ENCODE measurements at places on chromosomes 13 and 19.
A peak's percentile ranks its signal among the peaks of the same experiment; 100 is the strongest.

DNA sequence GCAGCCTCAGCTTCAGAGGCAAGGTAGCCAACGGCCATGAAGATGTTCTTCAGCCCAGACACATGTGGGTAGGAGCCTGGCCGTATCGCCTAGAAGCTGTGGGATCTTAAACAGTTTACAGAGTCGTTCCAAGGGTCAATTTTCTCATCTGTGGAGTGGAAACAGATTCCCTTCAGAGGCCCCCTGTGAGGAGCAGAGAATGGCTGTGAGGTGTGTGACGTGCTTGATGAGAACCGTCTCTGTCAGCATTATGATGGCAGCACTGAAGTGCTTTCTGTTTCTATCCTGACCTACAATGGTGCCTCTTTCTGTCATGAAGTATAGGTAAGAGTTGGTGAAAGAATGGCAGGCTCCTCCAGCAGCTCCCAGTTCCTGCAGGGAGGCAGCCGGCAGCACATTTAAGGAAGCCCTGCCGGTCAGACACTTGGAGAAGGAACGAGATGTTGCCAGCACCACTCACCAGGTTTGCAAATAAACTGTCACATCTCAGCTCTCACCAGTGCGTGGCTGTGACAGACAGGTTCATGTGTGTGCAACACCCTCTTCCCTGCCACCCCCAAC, 277.3 kb downstream of the FOXO1 start:
- no peak for DNase-seq

DNA sequence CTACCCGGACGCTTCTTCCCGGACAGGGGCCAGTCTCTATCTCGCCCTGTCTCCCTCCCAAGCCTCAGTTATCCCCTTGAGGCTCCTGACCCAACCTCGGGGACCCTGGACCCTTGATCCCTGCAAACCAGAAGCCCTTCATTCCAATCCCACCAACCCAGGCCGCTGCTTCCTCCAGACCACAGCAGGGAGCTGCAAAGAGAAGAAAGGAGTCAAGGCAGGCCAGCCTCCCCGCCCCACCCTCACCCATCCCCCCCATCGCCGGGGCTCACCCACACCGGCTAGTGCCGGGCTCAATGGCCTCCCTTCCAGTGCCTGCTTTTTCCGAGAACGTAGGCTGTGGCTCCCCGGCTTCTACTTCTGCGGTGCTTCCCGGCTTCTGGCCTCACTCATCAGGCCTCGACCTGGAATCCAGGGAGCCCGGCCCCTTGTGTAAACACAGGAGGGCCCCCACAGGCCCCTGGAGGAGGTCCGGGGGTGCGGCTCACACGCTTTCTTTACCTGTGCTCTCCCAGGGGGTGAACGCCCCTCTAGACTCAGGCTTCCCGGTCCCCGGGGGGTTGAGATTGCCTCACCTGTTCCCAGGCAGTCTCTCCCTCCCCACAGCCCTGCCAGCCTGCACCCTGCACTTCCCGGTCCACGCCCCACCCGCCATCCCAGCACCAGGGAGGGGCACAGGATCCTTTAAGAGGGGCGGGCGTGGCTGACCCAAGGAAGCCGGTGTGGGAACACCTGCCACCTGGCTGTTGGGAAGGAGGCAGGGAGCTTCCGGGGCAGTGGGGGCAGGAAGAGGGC, at the start of gene FAM83E:
FAM83E (minus strand) TSS at position 641 of the 795 bp plus-strand sequence. CDS start 1,704 bp downstream, outside the sequence.
- no peak for DNase-seq

- DNase-seq, result no peak
Observed at GRCh38 chr13:110234532-110234931, 72.4 kb downstream of the COL4A1 start.

DNA sequence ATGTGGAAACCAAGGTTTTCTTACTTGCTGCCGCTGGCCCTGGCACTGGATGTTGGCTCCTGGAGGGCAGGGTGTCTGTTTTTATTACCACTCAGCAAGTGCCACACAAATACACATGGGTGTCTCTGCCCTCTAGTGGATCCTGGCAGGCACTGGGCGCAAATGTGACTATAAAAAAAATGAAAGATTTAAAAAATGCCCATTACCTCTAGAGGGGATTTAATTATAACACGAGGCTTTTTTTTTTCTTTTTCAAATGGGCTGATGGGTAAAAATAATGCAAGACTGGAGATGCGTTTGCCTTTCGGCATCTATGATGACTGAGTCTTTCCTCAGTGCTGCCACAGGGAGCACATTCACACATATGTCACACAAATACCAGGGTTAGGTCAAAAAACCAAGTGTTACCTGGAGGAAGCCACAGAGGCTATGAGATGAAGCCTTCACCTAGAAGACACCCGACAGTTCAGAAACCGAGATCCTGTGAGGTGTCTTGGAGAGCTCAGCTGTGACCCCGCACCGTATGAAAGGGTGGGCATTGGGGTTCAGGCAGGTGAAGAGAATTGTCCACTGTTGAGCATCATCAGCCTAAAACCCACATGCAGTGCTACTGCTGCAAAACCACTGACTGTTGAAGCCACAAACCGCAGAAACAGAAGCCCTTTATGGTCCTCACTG, 25.7 kb downstream of the CHAMP1 start:
- DNase-seq, result no peak

GRCh38 chr13:20921572-20921971, 19.0 kb upstream of the XPO4 start:
- DNase-seq, result no peak

- DNase-seq, result no peak
Observed at GRCh38 chr13:101655435-101655834, 203.0 kb downstream of the ITGBL1 start.

- no peak for DNase-seq
Observed at GRCh38 chr13:25910991-25911419, 140.8 kb downstream of the SHISA2 start.

GRCh38 chr19:45249261-45250033, 1.6 kb upstream of the MARK4 start:
- DNase-seq, result no peak

DNA sequence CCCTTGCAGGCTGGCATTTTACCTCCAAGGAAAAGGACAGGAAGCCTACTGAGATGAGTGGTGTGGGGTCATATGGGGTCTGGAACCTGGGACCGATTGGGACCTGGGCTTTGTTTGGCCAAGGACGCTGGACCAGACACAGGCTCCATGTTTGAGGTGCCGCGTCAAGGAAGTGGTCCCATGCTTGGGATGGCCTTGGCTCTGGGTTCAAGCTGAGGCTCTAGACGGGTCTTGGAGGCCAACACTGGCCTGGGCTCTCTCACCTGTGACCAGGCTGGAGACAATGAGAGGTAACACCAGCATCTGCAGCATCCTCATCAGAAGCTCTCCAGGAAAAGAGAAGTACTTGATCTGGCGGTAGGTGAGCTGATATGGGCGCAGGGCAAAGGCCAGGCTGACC, 8.2 kb downstream of the SLC1A6 start:
- no peak for DNase-seq

GRCh38 chr13:112446347-112446861, 70.2 kb downstream of the SPACA7 start:
- DNase-seq, result no peak

GRCh38 chr19:1418496-1418775, 11.1 kb downstream of the DAZAP1 start:
- DNase-seq, result no peak

DNA sequence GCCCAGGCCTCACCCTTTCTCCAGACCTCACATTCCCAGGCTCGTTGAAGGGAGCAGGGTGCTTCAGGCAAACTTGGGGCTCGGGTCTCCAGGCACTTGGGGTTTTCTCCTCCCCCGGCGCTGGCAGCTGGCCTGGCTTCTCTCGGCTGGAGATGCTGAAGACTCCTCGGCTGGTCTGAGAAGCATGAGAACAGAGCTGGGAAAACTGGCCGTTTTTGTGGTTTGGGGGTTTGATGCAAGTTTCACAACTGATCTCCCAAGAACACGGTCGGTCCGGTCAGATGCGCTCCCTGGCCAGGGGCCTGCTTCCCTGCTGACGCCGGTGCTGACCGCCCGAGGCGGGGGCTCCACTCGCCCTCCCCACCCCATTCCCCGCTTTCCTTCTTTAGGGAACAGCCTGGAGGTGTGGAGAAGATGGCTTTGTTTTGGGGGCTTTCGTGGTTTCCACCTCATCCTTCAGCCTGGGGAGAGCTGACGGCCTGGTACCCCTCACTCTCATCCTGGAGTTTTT, 35.3 kb downstream of the CEBPA start:
- no peak for DNase-seq

DNA sequence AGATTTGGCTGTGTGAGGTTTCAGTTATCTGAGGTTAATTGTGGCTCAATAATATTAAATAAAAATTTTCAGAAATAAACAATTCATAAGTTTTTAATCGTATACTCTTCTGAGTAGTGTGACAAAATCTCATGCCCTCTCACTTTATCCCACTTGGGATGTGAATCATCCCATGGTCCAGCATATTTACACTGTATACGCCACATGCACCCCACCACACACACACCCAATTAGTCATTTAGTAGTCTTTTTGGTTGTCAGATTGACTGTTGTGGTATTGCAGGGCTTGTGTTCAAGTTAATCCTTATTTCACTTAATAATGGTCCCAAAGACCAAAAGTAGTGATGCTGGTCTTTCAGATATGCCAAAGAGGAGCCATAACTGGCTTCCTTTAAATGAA, 66.4 kb upstream of the PCDH9 start:
- no peak for DNase-seq

GRCh38 chr13:45732916-45733315, 30.8 kb downstream of the CBY2 start:
- no peak for DNase-seq

GRCh38 chr13:48808683-48809082, 155.0 kb downstream of the CYSLTR2 start:
- no peak for DNase-seq

- peak; percentile 32 for DNase-seq
Observed at GRCh38 chr19:35153701-35154524, 622 bp upstream of the FXYD5 start.

- DNase-seq, result peak; percentile 100
Observed at GRCh38 chr19:49150106-49150943, 4.9 kb downstream of the HRC start.

GRCh38 chr13:37127691-37128241, 22.3 kb upstream of the CSNK1A1L start:
- DNase-seq, result no peak

DNA sequence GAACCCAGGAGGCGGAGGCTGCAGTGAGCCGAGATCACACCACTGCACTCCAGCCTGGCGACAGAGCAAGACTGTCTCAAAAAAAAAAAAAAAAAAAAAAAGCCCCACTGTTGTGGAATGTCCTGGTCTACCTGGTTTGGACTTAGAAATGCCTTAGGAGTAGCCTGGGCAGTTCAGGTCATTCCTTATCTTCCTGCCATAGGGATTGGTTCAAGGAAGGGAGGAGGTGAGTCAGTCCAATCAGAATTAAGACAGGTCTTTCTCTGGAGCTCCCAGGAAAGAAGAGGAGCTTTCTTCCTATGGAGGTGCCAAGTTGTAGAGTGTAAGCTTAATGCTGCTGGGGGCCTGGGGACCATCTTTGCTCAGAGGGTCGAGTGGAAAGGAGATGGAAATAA, 44.8 kb downstream of the SIPA1L3 start:
- DNase-seq, result no peak

DNA sequence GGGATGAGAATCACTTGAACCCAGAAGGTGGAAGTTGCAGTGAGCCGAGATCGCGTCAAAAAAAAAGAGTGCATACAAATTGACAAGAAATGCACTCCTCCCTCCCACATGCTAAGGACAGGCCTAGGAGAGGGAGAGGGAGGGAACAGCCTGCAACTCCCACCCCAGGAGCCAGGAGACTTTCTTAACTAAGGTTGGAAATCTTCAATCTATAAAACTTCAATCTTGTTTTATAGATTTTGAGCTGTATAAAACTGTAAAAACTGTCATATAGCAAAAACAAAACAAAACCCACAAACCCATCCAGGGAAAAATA, 1.3 kb upstream of the SYCN start:
- no peak for DNase-seq

DNA sequence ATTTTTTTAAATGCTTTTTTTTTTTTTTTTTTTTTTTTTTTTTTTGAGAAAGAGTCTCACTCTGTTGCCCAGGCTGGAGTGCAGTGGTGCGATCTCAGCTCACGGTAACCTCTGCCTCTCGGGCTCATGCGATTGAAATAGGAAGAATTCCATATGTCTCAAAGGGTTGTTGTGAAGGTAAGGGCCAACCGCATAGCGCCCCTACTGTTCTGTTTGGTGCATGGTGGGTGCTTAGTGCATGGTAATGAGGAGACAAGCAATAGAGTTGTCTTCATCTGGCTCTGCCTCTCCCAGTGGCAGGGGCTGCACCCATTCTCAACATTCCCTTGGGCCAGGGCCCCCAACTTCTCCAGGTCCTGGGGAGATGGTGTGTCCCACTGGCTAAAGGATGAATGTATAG, 68.7 kb downstream of the RASL11A start:
- DNase-seq, result no peak

DNA sequence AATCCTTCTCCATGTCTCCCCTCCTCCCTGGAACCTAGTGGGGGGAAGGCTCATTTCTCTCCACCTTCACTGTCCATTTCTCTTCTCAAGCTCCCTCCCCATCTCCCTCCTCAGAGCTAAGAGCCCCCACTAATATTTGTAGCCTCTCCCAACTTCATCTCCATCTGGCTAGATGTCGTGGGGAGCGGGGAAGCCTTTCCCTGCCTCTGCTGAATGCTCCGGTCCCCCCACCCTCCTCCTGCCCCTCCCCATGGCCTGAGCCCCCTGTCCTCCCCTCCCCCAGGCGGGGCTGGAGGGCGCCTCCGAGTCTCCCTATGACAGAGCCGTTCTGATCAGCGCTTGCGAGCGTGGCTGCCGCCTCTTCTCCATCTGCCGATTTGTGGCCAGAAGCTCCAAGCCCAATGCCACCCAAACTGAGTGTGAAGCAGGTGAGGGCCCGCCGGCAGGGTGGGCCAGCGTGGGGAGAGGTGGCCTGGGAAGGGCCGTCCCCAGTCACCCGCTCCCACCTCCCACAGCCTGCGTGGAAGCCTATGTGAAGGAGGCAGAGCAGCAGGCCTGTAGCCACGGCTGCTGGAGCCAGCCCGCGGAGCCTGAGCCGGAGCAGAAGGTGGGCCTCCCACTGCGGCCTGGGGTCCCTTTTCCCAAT, 1.0 kb downstream of the TMEM59L start:
- no peak for DNase-seq

GRCh38 chr13:33263484-33263883, 22.1 kb downstream of the STARD13 start:
- DNase-seq, result no peak

GRCh38 chr13:42333613-42334328, 61.8 kb downstream of the AKAP11 start:
- DNase-seq, result no peak

DNA sequence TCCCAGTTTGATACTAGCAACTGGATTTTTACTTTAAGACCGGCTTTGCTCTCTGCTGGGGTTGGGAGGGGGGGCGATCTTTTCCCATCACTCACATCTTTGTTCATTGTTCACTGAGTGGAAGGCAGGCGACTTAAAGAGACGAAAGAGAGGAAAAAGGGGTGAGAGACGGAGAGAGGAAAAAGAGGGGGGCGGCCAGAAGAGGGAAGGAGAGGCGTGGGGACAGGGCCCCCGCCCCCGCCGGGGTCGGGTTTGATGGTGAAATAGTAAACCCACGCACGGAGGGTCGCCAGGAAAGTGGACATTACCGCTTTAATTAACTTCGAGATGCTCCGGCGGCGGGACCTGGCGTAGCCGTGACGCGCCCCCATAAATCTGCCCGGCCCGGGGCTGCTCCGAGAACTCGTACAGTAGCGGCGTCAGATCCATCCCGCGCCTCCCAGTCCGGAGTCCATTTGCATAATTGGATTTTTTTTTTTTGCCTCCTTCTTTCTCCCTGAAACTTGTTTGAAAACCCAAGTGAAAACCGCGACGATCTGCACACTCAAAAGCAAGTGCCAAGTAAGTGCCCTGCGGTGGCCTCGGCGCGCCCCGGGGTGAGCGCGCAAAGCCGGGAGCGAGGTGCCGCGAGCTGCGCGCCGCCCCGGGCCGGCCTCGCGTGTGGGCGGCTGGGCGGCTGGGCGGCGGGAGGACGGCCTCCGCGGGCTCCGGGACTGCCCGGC, 143.9 kb upstream of the ZNF536 start:
- peak; percentile 78 for DNase-seq

- no peak for DNase-seq
Observed at GRCh38 chr13:96490496-96490989, 400.6 kb downstream of the HS6ST3 start.
